Activated CD4-positive, alpha-beta T cell treated with anti-CD3 and anti-CD28 coated beads, Interleukin-2, amount 50 U/mL, for 24 hours (primary cell): ENCODE measurements at places on chromosomes 12 and 14.

DNA sequence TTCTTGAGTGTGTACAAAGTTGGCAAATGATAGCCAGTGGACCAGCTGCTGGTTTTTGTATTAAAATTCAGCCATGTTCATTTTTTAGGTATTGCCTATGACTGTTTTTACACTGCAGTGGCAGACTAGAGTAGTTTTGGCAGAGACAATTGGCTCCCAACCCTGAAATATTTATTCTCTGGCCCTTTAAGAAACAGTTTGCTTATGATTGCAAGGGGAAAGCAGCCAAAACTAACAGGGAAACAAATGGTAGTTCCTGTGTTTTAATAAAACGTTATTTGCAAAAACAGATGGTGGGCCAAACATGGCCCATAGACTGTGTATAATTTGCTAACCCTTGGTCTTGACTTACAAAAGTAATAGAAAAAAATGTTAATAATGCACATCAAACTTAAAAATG is 110.2 kb downstream of the ALX1 start:
- no peak for DNase-seq

DNA sequence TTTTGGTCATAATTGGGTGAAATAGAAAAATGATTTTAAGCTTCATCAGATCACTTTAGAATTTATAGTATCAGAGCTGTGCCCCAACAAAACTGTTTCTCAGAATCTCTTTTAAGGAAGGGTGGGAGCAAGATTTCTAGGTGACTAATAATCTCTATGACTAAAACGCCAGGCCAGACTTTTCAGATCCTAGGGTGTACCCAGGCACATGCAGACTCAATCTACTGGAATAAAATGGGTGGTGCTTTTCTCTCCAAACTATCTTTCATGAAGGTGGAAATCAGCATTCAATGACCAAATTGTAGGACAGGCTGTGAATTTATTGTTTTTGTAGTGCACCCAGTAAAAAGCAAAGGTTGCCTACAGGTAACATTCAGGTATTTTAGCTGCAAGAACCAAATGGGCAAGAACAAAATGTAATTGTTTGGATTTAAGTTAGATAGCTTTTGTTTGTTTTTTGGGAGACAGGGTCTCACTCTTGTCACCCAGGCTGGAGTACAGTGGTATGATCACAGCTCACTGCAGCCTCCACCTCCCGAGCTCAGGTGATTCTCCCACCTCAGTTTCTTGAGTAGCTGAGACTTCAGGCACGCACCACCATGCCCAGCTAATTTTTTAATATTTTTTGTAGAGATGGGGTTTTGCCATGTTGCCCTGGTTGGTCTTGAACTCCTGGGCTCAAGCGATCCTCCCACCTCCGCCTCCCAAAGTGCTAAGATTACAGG is 49.5 kb downstream of the PPP2R5C start:
- DNase-seq = no peak

GRCh38 chr14:68665131-68665530 is 127.7 kb downstream of the ZFP36L1 start:
- no peak for DNase-seq

- no peak for DNase-seq
These were observed 32.8 kb upstream of the BATF start for GRCh38 chr14:75489480-75489837.

GRCh38 chr14:22658946-22659345 is 14.8 kb upstream of the OR6J1 start:
- DNase-seq = no peak

DNA sequence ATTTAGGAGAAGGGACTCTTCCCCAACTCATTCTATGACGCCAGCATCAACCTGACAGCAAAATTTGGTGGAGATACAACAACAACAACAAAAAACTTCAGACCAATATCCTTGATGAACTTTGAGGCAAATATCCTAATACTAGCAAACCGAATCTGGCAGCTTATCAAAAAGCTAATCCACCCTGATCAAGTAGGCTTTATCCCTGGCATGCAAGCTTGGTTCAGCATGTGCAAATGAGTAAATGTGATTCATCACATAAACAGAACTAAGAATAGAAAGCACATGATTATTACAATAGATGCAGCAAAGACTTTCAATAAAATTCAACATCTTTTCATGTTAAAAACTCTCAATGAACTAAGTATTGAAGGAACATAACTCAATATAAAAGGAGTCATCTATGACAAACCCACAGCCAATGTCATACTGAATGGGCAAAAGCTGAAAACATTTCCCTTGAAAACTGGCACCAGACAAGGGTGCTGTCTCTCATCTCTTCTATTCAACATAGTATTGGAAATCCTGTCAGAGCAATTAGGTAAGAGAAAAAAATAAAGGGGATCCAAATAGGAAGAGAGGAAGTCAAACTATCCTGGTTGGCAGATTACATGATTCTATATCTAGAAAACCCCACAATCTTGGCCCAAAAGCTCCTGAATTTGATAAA is 233.3 kb downstream of the CCDC59 start:
- no peak for DNase-seq

DNA sequence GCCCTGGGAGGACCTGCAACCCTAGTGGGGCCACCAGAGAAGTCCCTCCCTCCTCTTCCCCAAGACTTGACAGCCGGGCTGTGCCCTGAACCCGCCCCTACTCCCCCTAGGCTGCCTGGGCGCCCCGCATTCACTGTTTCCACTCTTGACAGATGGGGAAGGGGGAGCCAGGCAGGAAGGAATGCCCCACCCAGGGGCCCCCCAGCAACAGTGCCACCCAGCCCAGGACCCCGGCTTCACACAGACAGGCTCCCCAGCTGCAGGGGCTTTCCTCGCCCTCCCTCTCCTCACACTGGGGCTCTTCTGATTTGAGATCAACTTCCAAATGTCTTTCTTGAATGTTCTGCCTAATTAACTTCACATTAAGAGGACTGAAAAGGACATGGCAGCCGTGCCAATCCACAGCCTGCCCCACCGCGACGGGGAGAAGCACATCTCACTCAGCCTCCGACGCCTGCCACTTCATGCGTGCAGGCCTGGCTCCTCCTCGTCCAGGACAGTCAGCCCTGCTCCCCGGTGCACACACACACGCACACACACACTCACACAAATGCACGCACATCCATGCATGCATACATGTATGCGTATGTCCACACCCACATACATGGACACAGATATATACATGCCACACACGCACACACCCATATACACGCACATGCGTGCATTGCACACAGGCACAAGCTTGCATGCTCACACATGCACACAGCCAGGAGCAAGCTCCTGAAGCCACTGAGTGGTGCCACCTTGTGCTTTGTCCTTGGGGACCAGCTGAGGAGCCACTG is 19.6 kb upstream of the C14orf180 start:
- DNase-seq = no peak

GRCh38 chr14:84543859-84544258 is 986.1 kb upstream of the FLRT2 start:
- DNase-seq = no peak

- no peak for DNase-seq
These were observed 221.2 kb upstream of the OTX2 start for GRCh38 chr14:57031474-57031873.

- no peak for DNase-seq
These were observed 93.1 kb downstream of the PPM1H start for GRCh38 chr12:62841846-62842245.

DNA sequence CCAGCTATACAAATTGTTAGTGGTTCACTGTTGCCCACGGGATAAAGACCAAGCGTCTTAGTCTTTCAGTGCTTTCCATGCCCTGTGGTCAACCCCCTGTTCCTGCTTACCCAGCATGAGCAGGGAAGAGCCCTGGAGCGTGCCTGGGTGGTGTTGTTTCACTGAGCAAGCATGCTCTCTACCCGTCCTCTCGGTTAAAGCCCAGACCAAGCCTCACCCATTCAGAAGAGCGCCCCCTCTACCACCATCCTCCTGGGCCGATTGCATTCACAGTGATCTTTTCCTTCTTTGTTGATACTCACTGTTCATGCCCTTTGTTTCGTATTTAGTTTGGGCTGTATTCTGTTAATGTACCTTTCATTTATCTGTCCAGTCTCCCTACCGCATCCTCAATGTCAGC is 25.1 kb downstream of the DYRK4 start:
- no peak for DNase-seq

DNA sequence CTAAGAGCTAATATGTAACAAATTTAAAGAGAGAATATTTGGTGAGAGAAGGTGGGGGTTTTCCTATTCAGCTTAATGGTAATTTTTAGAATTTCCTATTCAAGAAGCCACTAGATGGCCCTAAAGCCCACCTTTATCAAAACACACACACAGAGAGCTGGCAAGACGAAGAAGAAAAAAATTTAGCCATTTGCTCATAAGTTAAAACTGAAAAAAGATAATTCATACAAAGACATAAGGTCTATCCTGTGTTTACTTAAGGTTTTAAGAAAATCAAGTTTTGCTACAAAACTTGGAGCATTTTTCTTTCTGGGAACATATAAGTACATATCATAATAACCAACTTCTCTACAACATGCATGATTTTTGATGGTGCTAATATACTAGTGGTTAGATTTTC is 46.8 kb upstream of the PCED1B start:
- DNase-seq = peak; percentile 9

GRCh38 chr14:76138758-76139723 is 12.7 kb upstream of the GPATCH2L start:
- no peak for DNase-seq

DNA sequence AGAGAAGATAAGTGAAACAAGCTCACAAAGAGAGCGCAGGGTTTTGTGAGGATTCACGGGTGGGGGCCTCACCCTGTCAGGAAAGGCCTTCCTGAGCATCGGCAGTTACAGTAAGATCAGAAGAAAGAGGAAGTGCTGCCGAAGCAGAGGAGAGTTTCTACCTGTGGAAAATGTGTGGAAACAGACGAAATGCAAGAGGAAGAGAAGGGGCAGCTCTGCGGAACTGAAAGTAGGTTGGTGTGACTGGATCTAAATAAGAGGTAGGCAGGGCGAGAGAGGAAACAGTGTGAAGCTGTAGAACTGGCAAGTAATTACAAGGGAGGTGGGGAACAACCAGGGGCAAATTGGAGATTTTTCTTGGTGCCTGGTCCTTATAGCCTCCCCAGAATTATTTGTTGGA is 2.6 kb downstream of the GPR68 start:
- DNase-seq = peak; percentile 36

GRCh38 chr12:64660237-64661018 is 50.1 kb downstream of the RASSF3 start:
- DNase-seq = no peak

- no peak for DNase-seq
These were observed 380.8 kb downstream of the EGLN3 start for GRCh38 chr14:33569821-33570687.

GRCh38 chr12:101878243-101878821 is 952 bp downstream of the DRAM1 start:
- no peak for DNase-seq

- DNase-seq = no peak
These were observed 34.0 kb downstream of the USP44 start for GRCh38 chr12:95517246-95517645.

DNA sequence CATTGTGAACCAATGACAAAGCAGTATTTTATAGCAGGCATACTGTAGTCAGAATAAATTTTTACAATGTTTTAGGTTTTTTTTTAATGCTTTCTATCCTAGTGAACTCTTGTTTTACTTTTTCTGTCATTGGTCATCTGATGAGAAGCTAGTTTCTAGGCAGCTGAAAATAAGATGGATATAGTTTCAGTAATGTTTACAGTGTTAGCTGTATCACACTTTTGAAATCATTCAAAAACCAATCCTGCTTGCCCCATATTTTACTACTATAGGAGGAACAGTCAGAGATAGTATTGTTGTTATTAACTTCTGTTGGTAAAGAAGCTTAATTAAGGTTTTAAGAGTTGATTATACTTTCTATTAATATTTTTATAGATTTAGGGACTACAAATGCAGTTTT is 24.5 kb downstream of the USP15 start:
- DNase-seq = no peak

GRCh38 chr12:64800640-64801039 is 23.8 kb upstream of the TBC1D30 start:
- no peak for DNase-seq

- DNase-seq = no peak
These were observed 86.9 kb downstream of the SPTSSA start for GRCh38 chr14:34374998-34375740.

- DNase-seq = no peak
These were observed 142.8 kb downstream of the SCARB1 start for GRCh38 chr12:124720681-124721500.

DNA sequence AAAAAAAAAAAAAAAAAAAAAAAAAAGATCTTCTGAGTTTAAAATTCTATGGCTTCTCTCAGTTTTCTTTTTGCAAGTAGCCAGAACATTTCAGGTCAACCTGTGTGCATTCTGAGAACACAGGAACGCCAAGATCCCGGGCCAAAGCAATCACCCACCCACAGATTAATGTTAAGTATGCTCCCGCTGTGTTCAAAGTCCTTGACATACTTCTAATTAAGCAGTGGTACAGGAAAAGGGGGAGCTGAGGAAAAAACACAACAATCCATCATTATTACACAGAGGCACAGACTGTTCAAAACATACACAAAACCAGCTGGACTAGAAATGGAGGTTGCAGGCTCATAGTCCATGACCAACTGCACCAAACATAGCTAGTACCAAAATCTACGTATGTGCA is 2.8 kb downstream of the FBXO21 start:
- no peak for DNase-seq

- no peak for DNase-seq
These were observed 120.8 kb downstream of the ARID2 start for GRCh38 chr12:45850302-45850701.

DNA sequence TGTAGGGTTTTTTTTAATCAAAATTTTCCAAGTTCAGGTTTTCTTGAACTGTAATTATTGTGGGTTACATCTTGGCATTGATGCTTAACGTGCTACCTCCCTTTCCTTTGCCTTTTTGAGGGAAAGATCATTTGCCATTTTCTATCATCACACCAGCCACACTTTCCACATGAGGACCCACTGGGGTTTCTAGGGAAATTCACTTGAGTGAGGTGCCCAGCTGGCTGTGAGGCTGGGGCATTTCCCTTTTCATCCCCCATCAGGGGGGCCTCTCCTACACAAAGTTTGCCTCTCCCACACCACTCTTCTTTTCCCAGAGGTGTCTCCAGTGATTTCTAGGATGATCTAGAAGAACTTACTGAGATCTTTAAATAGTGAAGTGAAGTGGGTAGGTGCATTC is 335.7 kb downstream of the BMP4 start:
- no peak for DNase-seq

- DNase-seq = no peak
These were observed 80.3 kb downstream of the ESRRB start for GRCh38 chr14:76456200-76456599.

- DNase-seq = no peak
These were observed 273.6 kb upstream of the MDGA2 start for GRCh38 chr14:47949006-47949405.

DNA sequence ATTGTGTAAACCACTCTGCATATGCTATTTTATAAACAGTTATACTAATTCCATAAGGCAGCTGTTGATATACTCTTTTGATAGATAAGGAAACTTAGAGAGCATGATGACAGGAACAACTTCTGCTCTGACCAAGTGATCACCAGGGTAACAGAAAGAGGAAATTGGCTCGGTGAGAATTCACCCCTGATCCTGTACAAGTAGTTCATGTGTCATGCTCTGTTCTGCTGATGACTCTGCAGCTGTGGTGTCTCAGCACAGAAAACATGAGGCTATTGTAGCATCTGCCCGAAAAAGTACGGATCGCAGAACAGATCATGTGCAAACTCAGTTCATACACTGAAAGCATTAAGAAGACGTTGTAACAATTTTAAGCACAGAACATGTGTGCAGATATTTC is 345.0 kb downstream of the LRIG3 start:
- no peak for DNase-seq

- no peak for DNase-seq
These were observed 29.3 kb downstream of the CALM1 start for GRCh38 chr14:90426031-90426540.
